ENCODE measurements at places on chromosomes 4 and X.

DNA sequence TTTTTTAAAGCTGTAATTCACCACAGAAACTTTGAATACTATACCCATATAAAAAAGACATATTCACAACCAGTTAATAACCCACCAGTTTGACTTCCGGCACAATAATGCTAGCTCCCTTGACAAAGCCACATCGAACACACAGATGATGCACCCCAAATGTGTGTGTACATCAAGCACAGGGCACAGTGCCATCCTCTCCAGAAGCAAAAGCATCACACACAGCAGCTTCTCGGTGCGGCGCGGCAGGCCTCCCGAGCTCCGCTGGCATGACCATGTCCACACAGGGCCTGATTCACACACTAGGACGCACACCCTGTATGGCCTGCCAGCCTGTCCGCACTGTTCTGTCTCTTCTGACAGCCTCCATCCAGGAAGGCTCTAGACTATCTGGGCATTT, 88.0 kb downstream of the LEF1 start:
- DNase-seq: no peak

DNA sequence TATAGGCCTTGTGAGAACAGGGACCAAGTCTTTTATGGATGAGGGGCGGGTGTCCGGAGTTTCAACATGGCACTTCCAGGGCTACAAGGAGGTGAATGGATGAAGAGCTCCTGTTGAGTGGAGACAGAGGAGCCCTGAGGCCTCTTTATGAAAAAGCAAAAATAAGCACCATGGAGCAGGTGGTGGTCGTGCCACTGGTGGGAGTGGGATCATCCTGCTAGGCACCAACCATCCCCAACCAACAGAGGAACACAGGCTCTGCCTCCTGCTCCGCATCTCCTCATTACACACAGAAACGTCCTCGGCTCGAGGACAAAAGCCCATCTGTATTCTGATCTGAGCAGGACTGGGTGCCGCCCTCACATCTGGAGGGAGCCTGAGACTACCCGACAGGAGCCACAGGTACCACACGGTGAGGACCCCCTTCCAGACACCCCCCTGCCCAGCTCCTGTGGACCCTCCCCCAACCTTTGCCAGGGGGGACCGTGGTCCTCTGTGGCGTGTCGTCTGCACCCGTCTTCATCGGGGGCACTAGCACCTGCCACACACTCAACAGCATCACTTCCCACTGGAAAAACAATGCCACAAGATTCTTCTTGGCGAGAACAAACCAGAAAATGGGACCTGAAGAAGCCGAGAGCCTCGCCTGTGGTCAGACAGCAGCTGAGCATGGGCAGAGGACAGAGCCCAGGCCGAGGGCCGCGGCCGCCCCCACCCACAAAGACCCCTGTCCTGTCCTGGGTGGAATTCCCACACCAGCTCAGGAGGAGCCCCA, 3.9 kb upstream of the PDE6B start:
- DNase-seq: no peak

DNA sequence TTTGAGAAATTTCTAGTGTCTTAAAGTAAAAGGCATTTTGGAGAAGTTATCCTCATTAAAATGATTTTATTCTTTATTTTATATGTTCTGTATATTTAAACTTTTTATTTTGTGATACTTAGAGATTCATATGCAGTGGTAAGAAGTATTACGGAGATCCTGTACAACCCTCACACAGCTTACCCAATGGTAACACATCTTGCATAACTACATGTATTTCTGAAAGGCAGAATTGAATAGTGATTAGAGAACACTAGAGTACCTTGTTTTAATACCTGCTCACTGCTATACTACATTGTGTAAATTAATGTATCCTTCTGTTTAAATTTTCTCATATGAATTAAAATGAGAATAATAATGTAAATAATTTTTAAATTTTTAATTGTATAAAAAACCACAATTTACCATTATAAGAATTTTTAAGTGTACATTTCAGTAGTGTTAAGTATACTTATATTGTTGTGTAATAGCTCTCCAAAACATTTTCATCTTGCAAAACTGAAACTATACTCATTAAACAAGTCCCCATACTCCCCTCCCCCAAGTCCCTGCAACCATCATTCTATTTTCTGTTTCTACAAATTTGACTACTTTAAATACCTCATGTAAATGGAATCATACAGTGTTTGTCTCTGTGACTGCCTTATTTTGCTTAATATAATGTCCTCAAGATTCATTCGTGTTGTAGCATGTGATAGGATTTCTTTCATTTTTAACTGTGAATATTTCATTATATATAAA, 45.4 kb downstream of the INTS12 start:
- DNase-seq: no peak

GRCh38 chr4:1492651-1493539, 86.7 kb upstream of the NKX1-1 start:
- no peak for DNase-seq
